ENCODE measurements at places on chromosomes 3 and 15.
A peak's percentile ranks its signal among the peaks of the same experiment; 100 is the strongest.

- DNase-seq, result no peak
These were observed 49.3 kb downstream of the SSUH2 start for GRCh38 chr3:8595252-8595651.

- no peak for DNase-seq
These were observed 123.1 kb upstream of the BHLHE40 start for GRCh38 chr3:4856136-4856535.

DNA sequence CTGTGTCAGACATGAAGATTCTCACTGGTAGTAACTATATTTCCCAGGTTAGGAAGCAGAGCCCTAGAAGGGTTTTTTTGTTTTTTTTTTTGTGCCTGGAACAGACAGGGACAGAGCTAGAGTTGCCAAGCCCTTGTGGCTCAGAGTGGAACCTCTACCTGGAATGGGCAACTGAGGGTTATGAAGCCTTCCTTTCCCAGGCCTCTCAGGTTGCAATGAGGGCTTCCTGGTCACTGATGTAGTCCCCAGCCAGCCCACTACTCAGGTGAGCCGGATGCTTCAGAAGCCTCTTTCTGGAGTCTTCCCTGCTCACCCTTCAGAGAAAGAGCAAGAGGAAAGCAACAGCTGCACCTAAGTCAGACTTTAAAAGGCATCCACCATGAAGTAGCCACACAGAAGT is 48.8 kb upstream of the MANF start:
- DNase-seq, result no peak

DNA sequence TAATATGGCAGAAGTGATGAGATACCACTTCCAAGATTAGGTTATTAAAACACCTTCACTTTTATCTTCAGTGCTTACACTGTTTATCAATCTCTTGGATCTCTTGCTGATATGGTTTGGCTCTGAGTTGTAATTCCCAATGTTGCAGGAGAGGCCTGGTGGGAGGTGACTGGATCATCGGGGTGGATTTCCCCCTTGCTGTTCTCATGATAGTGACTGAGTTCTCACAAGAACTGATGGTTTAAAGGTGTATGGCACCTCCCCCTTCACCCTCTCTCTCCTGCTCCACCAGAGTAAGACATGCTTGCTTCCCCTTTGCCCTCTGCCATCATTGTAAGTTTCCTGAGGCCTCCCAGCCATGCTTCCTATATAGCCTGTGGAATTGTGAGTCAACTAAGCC is 11.8 kb downstream of the GOLIM4 start:
- no peak for DNase-seq

- peak; percentile 10 for DNase-seq
These were observed 44.8 kb upstream of the ATP2C1 start for GRCh38 chr3:130849091-130849552.

DNA sequence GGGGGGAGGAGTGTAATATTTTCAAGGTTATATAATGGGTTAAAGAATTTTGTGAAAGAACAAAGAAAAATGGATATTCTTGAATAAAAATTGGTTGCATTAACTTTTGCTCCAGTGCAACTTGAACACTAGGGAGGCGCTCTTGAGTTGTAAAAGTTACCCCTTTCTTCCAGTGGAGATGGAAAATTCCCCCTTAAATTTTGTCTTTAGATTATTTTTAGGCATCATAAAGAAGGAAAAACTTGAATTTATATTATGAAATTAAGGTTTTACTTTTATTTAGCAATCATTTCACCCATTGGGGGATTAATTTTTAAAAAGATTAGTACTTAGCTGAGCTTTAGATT is 550 bp upstream of the CHD2 start:
- no peak for DNase-seq

- DNase-seq, result peak; percentile 73
These were observed 333.8 kb upstream of the UMPS start for GRCh38 chr3:124396339-124396950.

GRCh38 chr3:72533591-72534473 is 314.4 kb downstream of the SHQ1 start:
- no peak for DNase-seq

DNA sequence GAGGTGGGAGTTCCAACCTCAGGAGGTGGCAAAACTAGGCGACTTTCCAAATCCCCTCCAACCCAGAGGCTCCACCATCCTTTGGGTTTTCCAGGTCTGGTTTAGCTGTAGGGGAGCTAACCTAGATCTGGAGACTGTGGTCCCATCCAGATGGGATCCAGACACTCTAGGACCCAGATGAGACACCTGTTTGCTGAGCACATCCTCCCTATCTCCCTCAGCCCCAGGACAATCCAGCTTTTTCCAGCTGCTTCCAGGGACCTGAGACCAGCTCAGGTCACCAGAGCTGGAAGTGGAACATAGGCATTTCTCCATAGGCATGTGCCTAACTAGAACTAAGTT is 18.2 kb downstream of the CRTAP start:
- DNase-seq, result no peak

DNA sequence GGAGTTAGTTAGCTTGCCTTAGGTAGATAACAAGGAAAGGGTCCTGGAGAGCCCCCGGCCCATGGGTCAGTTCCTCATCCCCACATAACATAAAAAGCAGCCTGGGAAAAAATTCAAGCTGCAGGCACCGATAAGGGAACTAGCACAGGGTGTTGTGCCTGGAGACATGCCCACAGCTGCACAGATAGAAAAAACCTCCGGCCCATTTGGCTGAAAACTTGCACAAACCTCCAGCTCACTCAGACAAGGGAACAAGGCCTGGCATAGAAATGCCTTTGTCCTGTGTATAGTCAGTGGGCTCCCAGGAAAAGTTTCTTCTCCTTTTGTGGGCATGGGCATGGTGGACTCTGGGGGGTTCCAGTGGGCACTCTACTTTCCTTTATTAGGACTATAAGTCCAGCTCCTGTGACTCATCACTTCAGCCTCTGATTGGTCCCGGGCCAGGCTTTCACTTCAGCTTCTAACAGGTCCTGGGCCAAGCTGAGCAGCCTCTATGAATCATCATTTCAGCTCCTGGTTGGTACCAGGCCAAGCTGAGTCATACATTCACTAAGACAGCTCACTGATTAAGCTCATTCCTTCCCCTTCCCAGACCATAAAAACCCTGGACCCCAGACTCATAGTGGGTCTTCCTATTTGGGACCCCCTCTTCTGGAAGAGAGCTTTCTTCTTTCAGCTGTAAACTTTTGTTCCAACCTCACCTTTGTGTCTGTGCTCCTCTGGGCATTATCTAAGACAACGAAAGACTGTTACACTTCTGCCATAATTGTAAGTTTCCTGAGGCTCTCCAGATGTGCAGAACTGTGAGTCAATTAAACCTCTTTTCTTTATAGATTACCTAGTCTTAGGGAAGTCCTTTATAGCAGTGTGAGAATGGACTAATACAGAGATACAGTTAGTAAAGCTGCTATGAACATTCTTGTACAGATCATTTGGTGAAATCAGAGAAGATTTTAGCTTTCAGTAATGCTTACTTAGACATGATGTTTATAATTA is 348.0 kb upstream of the DPPA4 start:
- peak; percentile 99 for DNase-seq

GRCh38 chr15:33320017-33320416 is 9.2 kb downstream of the RYR3 start:
- no peak for DNase-seq

DNA sequence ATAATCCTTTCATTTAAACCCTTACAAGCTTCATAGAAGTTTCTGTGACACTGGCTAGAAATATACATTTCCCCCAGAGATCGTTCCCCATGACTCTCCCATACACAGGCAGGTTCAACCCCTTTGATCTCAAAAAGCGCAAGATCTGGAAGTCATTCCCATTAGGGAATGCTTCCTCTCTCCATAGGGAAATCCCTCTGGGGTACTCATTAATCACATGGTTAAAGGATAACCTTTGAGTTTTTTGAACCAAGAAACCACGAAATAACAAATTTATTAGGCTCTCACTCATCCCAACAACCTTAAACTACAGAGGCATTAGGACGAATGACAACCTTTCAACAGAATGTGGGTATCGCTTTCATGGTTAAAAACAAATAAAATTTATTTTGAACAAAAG is 211.9 kb upstream of the PRICKLE2 start:
- DNase-seq, result no peak

- DNase-seq, result no peak
These were observed 165.2 kb downstream of the ISL2 start for GRCh38 chr15:76501726-76502125.

- peak; percentile 96 for DNase-seq
These were observed 8.4 kb upstream of the HRH1 start for GRCh38 chr3:11145888-11146287.

- DNase-seq, result no peak
These were observed 57.1 kb downstream of the IQCH start for GRCh38 chr15:67311731-67312130.

GRCh38 chr3:78201091-78201490 is 1161.2 kb downstream of the ROBO2 start:
- no peak for DNase-seq

- DNase-seq, result peak; percentile 25
These were observed 459.4 kb downstream of the GBE1 start for GRCh38 chr3:81302045-81302444.

GRCh38 chr3:50467919-50468318 is 35.5 kb downstream of the CACNA2D2 start:
- no peak for DNase-seq

DNA sequence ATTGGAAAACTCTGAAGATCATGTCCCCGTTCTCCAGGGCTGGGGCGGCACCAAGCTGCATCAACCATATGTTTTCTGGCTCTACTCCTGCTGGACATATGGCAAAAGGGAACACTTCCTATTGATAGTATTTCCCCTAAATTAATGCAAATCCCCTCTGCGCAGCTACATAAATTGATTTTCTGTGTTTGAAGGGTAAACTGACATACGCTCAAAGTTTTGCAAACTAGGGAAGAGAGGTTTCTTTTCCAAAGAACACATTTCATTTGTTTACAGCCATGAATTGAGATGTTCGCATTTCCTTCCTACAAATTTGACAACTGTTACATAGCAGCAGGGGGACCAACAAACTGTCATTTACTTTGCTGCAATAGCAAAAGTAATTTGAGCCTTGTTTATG is 35.9 kb downstream of the CTXND1 start:
- DNase-seq, result no peak

- no peak for DNase-seq
These were observed 75.8 kb upstream of the SYN2 start for GRCh38 chr3:11928381-11928780.

- DNase-seq, result peak; percentile 67
These were observed 461 bp downstream of the XRN1 start for GRCh38 chr3:142447301-142447851.

DNA sequence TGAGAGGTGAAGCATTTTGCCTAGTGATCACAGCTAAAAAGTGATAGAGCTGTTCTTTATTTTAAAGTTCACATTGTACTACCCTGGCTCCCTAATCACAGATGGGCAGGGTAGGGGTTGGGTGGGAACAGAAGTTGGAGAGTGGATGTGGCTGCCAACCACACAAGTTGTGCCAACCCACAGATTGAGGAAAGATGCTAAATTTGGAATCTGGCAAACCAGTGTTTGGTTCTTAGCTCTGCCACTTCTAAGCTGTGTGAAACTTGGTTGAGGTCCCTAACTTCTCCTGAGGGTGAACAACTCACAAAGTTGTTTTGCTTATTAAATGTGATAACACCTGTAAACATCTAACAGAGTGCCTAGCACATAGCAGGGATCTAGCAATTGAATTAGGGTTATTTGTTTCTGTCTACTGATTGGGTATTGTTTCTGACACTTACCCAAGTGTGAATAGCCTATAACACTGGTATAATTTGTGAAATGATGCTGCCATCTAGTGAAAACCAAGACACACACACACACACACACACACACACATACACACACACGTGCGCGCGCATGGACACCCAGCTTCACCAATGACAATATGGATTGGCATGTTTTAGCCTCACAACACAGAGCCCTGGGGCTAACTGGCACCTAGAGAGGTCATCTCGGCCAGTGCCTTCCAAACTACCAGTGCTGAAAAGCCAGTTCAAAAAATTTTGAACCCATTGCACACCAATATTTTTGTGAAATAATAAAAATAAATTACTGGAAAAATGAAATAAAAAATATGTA is 25.3 kb downstream of the ADGRG7 start:
- peak; percentile 78 for DNase-seq

DNA sequence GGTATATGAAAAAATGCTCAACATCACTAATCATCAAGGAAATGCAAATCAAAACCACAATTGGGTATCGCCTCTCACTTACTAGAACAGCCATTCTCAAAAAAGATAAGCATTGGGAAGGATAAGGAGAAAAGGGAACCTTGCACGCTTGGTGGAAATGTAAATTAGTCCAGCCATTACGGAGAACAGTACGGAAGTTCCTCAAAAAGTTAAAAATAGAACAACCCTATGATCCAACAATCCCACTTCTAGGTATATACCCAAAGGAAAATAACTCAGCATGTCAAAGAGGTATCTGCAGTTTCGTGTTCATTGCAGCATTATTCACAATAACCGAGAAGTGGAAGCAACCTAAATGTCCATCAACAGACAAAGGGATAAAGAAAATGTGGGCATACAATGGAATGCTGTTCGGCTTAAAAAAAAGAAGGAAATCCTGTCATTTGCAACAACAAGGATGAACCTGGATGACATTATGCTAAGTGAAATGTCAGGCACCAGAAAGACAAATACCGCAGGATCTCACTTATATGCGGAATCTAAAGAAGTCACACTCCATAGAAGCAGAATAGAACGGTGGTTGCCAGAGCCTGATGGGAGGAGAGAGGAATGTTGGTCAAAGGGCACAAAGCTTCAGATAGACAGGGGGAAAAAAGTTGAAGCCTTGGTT is 11.7 kb upstream of the CMTM7 start:
- DNase-seq, result no peak

DNA sequence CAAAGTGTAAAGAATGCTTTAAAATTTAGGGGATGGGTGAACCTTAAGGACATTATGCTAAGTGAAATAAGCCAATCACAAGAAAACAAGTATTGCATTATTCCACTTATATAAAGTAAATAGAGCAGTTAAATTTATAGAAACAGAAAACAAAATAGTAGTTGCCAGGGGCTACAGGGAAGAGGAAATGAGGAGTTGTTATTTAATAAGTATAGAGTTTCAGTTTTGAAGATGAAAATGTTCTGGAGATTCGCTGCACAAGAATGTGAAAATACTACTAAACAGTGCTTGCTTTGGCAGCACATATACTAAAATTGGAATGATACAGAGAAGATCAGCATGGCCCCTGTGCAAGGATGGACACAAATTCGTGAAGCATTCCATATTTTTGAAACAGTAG is 32.0 kb downstream of the DNAH12 start:
- peak; percentile 50 for DNase-seq

- no peak for DNase-seq
These were observed 238.8 kb upstream of the DPH6 start for GRCh38 chr15:35784745-35785144.

- DNase-seq, result no peak
These were observed 984 bp downstream of the PLSCR4 start for GRCh38 chr3:146249921-146250320.

- no peak for DNase-seq
These were observed 89.6 kb downstream of the TBL1XR1 start for GRCh38 chr3:177107461-177108239.

GRCh38 chr3:12275974-12276650 is 12.8 kb upstream of the PPARG start:
- DNase-seq, result no peak

DNA sequence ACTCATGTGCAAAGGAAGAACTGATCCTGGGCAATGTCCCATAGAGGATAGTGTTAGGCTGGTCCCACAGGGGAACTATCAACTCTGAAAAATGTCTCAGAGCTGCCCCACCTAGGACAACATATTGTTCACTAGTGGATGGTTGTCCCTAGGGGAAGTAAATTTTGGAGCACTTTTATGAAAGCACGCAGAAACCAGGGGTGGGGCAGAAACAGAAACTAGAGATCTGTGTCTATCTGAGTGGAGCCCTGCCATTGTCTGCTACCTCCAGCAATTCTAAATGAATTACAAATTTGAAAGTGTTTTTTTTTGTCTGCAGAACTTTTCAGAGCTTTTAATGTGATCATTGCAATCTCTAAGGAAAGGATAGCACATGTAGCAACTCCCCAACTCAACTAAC is 357.1 kb upstream of the PROK2 start:
- DNase-seq, result no peak
